ENCODE measurements at places on chromosomes 7 and 10.

DNA sequence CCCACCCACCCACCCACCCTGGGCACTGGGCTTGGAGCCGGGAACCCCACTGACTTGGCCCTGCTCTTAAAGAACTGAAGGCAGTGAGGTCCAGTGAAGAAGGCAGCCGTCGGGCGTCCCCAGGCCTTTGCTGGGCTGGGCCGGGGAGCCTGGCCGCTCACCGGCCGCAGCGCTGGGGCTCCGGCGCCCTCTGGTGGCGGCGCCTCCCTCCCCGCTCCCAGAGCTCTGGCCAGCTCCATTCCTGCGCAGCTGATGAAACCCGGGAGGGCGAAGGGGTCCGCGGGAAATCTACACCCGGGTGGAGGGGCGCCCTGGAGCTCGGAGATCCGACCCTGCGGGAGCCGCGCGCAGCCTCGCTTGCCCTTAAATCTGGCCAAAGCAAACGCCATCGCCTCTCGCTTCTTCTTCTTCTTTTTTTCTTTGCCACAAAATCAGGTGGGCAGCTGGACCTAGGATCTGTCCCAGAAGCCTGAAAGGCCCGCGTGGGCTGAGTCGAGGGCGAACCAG, 1.7 kb upstream of the CXCL12 start:
- no peak for DNase-seq

DNA sequence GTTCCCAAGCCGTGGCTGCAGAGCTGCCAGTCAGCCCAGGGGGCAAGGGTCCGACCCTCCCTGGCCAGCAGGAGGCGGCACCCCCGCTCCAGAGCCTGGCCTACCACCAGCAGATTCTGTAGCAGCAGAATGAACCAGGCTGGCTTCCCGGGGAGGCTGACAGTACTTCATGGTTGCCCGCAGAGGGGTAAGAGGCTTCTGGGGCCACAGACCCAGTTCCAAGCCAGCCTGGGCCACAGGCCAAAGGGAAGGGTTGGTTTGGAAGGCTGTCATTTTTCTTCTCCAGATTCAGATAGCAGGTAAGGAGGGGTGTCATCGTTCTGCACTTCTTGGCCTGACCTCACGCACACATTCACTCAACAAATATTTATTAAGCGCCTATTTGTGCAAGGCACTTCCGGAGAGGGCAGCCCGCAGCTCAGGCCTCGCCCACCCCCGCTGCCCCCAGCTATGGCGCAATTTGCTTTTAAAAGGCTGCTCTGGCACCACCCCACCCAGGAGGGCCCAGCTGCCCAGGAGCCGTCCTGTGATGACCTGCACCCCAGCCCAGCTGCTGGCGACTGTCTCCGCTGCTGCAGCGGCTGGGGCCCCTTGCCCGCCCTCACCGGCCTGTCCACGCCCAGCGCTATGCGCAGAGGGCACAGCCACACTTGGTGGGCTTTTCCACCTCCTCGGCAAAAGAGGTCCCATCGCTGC, 168.5 kb downstream of the LCOR start:
- DNase-seq: no peak

DNA sequence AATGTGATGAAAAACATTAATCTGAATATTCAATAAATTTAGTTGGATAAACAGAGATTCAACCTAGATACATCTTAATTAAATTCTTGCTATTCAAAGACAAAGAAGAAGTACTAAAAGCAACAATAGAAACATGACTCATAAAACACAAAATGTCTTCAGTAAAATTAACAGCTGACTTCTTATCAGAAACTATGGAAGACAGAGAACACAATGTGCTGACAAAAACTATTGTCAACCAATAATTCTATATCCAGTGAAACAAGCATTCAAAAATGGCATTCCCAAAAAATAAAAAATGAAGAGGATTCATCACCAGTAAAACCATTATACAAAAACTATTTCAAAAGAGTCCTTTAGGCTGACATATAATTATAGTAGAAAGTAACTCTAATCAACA, 400.5 kb upstream of the SORCS1 start:
- no peak for DNase-seq

DNA sequence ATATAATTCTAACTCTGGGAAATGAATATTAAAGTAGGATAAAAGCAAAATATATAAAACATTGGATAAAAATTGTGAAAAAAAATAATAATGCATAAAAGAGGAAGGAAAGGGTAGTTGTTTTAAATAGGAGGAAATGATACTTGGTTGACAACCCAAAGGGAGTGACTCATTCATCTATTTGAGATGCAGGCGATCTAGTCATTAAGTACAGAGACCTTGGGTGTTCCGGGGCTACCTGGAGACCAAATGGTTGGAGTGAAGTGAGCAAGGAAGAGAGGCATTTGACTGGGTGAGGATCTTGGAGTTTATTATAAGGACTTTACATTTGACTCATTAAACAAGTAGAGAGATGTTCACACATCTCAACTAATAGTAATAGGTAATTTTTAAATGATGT, 111.0 kb downstream of the LRRTM3 start:
- DNase-seq: no peak

GRCh38 chr7:106566672-106567071, 94.3 kb downstream of the CCDC71L start:
- DNase-seq: no peak

DNA sequence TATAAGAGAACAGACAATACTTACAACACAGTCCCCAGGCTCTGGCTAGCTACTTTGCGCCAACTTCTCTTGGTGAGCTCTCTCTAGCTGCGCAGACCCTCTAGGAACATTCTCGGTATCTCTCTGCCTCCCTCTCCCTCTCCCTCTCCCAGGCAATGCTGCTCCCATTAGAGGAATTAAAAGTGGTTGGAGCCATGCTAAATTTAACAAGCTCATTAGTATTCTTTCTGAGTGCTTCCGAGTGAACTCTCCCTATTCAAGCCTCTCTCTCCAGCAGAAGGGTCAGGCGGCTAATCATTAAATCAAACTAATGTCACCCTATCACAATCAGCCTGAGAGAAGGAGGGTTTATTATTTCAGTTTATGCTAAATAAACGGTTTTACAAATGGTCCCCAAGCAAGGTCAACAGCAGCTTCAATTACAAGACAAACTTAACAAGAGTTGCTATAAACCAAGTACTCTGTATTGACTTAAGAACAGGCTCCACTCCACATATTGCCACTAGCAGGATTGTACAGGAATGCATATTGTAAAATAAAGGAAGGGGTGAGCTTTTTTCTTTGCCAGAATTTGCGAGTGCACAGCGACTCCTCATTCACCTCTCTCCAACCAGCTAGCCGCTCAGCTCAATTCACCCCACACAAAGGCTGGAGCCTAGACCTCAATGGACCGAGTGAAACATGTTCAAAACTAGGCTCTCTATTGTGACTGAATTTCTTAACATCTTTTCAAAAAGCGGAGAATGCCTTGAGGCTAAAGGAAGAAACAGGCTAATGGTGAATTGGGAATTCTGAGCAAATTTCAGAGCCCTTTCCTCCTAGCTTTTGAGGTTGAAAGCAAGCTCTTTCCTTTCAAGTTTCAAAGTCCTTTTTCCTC, 84.4 kb downstream of the GLI3 start:
- DNase-seq: no peak
